ENCODE measurements at places on chromosomes 16 and 17. TPM values are rescaled to one million over a fixed set of nuclear protein-coding genes. Genes with fewer than 3 reads are reported as not detected.

The ASGR1 gene
- 0.73 TPM for total RNA-seq

The CSNK2A2 gene
- 67.9 TPM for total RNA-seq

DNA sequence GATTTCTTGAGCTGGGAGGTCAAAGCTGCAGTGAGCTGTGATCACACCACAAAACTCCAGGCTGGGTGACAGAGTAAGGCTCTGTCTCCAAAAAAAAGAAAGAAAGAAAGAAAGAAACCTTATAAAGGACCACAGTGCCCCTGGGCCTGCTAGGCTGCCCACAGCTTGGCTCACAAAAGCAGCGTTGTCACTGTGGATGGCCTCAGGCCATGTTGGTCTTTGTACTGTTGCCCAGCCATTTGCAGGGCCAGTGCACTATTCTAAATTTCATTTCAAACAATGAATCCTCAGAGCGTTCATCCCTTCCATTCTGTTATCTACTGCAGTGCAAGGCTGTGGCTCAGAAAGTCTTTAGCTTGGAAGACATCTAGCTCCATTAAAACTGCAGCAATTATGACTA is 208.4 kb downstream of the SLC39A11 start:
- no peaks in the 10 kb centered on the region for H3K27me3 ChIP-seq
- DNase-seq = no peak
- H3K27ac ChIP-seq = no peak overlapping the region
- no peak overlapping the region for H3K4me3 ChIP-seq
- peaks cover 3% of the 10 kb centered on the region for H3K4me1 ChIP-seq

GRCh38 chr17:38586788-38587187 is 19.0 kb downstream of the SRCIN1 start:
- peaks cover 20% of the 10 kb centered on the region for H3K4me1 ChIP-seq
- no peaks in the 10 kb centered on the region for H3K36me3 ChIP-seq
- H3K27ac ChIP-seq = no peak overlapping the region
- no peak for DNase-seq
- no peak overlapping the region for H3K4me3 ChIP-seq
- peaks cover 86% of the 10 kb centered on the region for H3K27me3 ChIP-seq

The CD79B gene
- 50.2 TPM for total RNA-seq

The CRYM gene
- not detected for total RNA-seq

DNA sequence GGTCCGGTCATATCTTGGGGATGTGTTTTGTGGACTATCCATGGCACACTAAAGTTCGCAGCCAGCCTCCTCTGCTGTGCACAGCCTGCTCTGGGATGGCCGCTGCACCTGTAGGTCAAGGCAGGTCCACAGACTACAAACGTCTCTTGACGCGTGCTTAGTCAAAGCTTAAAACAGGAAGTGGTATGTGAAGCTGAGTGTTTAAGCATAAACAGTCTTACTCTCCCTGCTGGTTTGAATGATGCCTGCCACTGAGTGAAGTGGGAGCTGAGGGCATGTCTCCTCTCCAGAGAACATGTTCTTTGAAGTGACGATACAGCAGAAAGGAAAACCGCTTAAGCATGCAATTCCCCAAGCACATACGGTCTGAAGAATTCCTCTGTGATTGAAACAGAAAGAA is 365.6 kb downstream of the SLC39A11 start:
- peak overlapping the region; percentile 96 for H3K27ac ChIP-seq
- DNase-seq = peak; percentile 62
- peak overlapping the region; percentile 67 for H3K4me3 ChIP-seq
- H3K36me3 ChIP-seq = no peaks in the 10 kb centered on the region

- H3K4me3 ChIP-seq = no peak overlapping the region
- no peaks in the 10 kb centered on the region for H3K4me1 ChIP-seq
- no peaks in the 10 kb centered on the region for H3K36me3 ChIP-seq
- H3K27me3 ChIP-seq = no peaks in the 10 kb centered on the region
- no peak overlapping the region for H3K27ac ChIP-seq
- DNase-seq = no peak
Measured at GRCh38 chr17:12231355-12231682, 210.6 kb downstream of the MAP2K4 start.

DNA sequence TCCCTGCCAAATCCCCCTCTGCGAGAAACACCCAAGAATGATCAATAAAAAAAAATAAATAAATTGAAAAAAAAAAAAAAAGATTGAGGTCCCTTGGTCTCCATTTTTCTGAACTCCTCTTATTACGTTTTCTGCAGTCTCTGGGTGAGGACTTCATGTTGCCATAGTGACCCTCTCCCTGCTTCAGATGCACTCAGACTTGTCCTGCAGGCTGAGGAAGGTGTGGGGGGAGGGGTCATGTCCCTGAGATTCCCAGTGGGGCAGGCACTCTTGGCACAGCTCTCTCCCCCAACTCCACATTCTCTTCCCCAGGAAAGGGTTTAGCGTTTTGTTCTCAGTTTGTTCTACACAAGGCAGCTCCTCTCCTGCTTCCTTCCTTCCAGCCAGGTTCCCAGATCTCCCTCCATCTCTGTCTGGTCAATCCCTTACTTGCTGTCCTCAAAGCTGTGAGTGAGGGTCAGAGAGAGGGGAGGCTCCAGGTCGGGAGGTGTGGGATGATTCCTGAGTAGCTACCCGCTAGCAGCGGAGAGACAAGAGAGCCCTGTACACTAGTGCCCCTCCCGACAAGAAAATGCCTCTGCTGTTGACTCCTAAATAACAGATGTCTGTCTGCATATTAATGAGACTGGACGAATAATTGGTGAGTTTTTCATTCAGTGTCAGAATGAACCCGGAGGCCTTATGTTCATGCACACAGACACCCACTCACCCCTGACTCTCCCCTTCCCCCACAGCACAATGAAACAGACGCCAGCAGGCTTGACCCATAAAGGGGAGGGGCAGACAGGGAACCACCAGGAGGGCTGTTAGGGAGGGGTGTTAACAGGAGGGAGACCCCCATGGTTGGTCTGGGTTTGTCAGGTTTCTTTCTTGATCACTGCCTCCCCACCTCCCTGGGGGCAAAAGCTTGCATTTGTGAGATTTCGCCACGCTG is 9.2 kb downstream of the RND2 start:
- H3K4me3 ChIP-seq = no peak overlapping the region
- no peaks in the 10 kb centered on the region for H3K27me3 ChIP-seq
- H3K36me3 ChIP-seq = no peaks in the 10 kb centered on the region
- no peak for DNase-seq
- H3K27ac ChIP-seq = no peak overlapping the region

The PIMREG gene
- total RNA-seq = 21.2 TPM

The HS3ST3A1 gene
- total RNA-seq = 2.5 TPM

The NOTUM gene
- total RNA-seq = not detected

DNA sequence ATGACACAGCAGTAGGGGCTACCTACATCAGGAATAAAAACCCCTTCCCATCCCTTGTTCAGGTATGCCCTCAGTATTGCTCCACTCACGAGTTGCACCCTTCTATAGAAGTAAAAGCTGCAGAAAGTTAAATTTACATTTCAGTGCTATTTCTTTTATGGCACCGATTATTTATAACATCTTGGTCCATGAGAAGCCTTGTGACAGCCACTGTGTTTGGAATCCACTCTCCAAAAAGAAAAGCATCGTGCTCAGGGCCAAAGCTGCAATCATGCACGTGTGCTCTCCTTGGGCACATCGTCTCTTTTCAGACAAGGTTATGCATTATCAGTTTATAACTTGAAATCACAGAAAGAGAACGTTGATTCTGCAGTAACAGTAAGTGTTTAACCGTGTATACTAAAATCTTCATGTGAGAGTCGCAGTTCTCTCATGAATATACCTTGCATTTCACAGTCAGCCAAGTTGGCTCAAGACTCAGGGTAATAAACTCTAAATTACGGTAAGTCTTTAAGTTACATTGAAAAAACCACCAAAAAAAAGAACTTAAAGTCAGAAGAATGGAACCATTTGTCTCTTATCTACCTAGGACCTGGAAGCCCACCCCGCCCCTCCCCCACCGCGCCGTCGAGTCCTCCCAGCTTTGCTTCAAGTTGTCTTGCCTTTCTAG is 189.6 kb downstream of the CPPED1 start:
- no peak overlapping the region for H3K4me3 ChIP-seq
- no peaks in the 10 kb centered on the region for H3K36me3 ChIP-seq
- H3K27ac ChIP-seq = no peak overlapping the region
- peaks cover 1% of the 10 kb centered on the region for H3K27me3 ChIP-seq
- peaks cover 30% of the 10 kb centered on the region for H3K4me1 ChIP-seq

DNA sequence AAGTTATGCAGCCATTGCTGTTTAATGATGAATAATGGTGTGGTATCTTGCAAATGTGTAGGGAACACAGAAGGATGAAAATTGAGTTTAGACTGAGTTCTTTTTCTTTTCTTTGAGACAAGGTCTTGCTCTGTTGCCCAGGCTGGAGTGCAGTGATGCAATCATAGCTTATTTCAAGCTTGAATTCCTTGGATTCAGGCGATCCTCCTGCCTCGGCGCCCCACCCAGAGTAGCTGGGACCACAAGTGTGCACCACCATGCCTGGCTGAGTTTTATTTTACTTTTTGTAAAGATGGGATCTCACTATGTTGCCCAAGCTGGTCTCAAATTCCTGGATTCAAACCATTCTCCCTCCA is 74.6 kb upstream of the TBC1D3K start:
- peaks cover 43% of the 10 kb centered on the region for H3K4me1 ChIP-seq
- H3K27me3 ChIP-seq = peaks cover 16% of the 10 kb centered on the region
- no peaks in the 10 kb centered on the region for H3K36me3 ChIP-seq

The ABR gene
- total RNA-seq = 145 TPM

- no peak overlapping the region for H3K27ac ChIP-seq
- H3K27me3 ChIP-seq = no peaks in the 10 kb centered on the region
- peaks cover 48% of the 10 kb centered on the region for H3K4me1 ChIP-seq
- H3K36me3 ChIP-seq = peaks cover 4% of the 10 kb centered on the region
Measured at GRCh38 chr17:17841601-17842025, 4.8 kb upstream of the SREBF1 start.

DNA sequence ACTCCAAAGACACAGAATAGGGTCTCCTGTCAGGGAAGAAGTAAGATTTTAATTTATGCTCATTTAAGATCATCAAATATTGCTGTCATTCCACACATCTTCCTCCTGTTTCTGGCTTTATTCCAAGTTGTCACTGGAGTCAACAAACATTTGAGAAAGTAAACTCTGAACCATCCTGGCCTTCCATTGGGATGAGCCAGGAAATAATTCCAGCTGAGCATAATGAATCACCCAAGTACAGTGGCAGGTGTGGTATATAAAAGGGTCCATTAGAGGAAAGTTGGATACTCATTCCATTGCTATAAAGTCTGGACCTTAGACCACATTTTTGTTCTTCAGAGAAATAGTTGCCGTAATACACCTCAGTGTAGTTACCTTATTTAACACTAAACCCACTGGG is 246.1 kb downstream of the SLC39A11 start:
- H3K36me3 ChIP-seq = no peaks in the 10 kb centered on the region
- no peak for DNase-seq
- no peaks in the 10 kb centered on the region for H3K27me3 ChIP-seq
- H3K4me3 ChIP-seq = no peak overlapping the region
- H3K27ac ChIP-seq = no peak overlapping the region

The NPB gene
- total RNA-seq = 0.38 TPM

- H3K4me3 ChIP-seq = peak overlapping the region; percentile 43
- no peaks in the 10 kb centered on the region for H3K27me3 ChIP-seq
- H3K36me3 ChIP-seq = peaks cover 24% of the 10 kb centered on the region
Measured at GRCh38 chr17:50722746-50723145, 3.3 kb downstream of the LUC7L3 start.

GRCh38 chr17:19401321-19402010 is 9.6 kb upstream of the RNF112 start:
- H3K4me1 ChIP-seq = no peaks in the 10 kb centered on the region
- H3K4me3 ChIP-seq = no peak overlapping the region
- H3K27ac ChIP-seq = no peak overlapping the region
- H3K36me3 ChIP-seq = no peaks in the 10 kb centered on the region
- DNase-seq = no peak

The DDX5 gene
- 732 TPM for total RNA-seq

The MRM3 gene
- 12.8 TPM for total RNA-seq

The P3H4 gene
- total RNA-seq = 1.8 TPM

- H3K36me3 ChIP-seq = peaks cover 22% of the 10 kb centered on the region
- peaks cover 86% of the 10 kb centered on the region for H3K4me1 ChIP-seq
- no peaks in the 10 kb centered on the region for H3K27me3 ChIP-seq
Measured at GRCh38 chr17:40600486-40601046, 35.3 kb upstream of the CCR7 start.

DNA sequence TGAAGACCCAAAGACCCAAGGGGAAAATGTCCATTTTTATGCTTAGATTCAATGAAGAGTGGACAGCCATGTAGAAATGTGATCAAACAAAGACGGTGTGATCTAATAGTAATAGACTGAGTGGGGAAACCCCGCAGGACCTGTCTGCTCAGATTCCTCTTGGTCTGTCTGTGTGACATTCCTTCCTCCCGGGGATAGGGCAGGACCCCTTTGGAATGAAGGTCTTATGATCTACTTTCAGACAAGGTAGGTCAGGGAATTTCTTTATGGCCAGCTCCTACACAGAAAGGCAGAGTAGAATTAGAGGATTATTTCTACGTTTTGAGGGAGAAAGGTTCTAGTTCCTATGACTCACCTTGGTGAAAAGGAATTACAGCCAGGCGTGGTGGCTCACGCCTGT is 267.6 kb downstream of the STX8 start:
- no peaks in the 10 kb centered on the region for H3K36me3 ChIP-seq
- H3K4me1 ChIP-seq = no peaks in the 10 kb centered on the region
- H3K27me3 ChIP-seq = no peaks in the 10 kb centered on the region
- H3K27ac ChIP-seq = no peak overlapping the region

DNA sequence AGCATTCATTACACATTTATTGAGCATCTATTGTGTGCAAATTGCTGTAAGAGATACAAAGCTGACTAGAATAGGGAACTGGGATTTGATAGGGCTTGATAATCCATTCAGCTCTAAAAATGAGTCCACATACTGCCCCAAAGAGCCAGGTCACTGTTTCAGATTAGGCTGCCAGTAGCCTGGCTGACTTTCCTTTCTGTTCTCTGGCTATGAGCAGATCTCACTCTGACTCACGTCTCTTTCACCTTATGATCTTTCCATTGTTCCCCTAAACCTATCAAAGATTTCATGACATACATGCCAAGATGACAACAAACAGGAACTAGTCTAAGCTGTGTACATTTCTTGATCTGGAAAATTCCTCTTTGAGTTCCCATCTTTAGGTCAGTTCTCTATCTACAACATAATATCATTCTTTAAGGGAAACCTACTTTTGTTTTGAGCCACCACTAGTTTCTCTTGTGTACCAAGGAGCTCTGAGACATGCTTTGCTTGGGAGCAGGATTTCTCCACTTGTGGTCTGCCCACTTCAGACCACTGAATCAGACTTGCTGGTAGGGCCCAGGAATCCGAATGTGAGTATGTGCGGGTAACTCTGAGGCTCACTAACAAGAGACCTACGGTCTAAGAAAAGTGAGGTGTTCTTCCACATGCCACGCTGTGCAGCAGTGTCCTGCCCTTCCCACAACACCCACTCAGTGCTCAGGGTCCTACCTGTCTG is 40.9 kb upstream of the ICAM2 start:
- H3K36me3 ChIP-seq = peaks cover 98% of the 10 kb centered on the region
- DNase-seq = no peak
- H3K4me1 ChIP-seq = peaks cover 96% of the 10 kb centered on the region
- H3K4me3 ChIP-seq = no peak overlapping the region
- H3K27ac ChIP-seq = peak overlapping the region; percentile 71

- H3K4me1 ChIP-seq = no peaks in the 10 kb centered on the region
- H3K27me3 ChIP-seq = peaks cover 3% of the 10 kb centered on the region
- H3K4me3 ChIP-seq = no peak overlapping the region
- H3K27ac ChIP-seq = no peak overlapping the region
Measured at GRCh38 chr17:6299275-6299674, 135.6 kb downstream of the AIPL1 start.

- no peaks in the 10 kb centered on the region for H3K36me3 ChIP-seq
- H3K4me1 ChIP-seq = no peaks in the 10 kb centered on the region
- no peak overlapping the region for H3K4me3 ChIP-seq
- DNase-seq = no peak
- no peak overlapping the region for H3K27ac ChIP-seq
- H3K27me3 ChIP-seq = no peaks in the 10 kb centered on the region
Measured at GRCh38 chr17:17570140-17570797, 21.2 kb downstream of the PEMT start.
